Amniotic stem cell (primary cell): ENCODE measurements at places on chromosomes 12 and 14.

DNA sequence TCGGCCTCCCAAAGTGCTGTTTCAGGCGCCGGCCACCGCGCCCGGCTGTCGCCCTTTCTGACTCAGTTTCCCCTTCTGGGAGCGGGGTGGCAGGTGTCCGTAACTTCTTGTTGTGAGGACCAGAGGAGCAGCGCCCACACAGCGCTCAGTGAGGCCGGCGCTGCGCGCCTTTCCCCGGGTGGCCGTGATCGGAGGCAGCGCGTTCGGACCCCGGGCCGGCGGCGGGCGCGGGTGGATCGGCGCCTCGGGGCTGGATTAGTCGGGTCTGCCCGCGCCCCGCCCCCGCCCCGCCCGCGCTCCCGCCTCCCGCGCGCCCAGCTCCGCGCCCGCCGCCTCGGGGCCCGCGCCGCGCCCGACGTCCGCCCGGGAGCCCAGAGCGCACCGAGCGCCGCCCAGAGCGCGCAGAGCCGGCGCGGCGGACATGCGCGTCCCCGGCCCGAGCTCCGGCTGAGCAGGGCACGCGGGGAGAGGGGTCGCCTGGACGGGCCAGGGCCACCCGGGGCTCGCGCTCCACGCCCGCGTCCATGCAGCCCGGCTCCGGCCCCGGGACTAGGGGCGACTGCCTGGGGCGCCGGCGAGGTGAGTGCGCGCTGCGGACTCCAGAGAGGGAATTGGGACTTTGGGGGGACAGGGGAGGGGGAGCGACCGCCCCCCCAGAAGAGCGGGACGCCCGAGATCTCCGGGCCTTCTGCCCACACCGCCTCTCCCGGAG lies 50.6 kb downstream of the LRCOL1 start:
- peak; percentile 5 for DNase-seq

GRCh38 chr14:99519931-99520421 lies 38.8 kb downstream of the CCNK start:
- DNase-seq = no peak

- DNase-seq = no peak
Observed at GRCh38 chr12:119115296-119115905, 63.3 kb upstream of the HSPB8 start.

DNA sequence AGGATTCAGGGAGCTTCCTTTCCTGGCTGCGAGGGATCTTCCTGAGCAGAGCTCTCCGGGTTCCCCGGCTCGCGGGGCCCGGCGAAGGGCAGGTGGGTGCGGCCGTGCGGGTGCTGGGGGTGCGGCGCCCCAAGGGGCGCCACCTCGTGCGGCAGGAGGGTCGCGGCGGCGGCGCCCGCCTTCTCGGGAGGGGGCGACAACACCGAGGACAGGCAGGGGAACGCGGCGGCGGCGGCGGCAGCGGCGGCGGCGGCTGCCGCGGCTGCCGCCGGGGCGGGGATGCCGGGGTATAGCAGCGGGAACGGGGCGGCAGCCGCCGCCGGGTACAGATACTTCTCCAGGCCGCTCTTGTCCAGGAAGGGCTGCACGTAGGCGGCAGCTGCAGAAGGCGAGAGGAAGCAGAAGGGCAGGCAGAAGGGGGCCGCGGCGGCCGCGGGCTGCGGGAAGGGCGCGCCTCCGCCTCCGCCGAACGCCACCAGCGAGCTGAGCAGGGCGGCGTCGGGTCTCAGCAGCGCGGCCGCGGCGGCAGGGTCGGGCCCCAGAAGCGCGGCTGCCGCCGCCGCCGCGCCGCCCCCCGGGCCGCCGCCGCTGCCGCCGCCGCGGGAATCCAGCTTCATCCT lies 2.7 kb downstream of the BHLHE41 start:
- DNase-seq = no peak

DNA sequence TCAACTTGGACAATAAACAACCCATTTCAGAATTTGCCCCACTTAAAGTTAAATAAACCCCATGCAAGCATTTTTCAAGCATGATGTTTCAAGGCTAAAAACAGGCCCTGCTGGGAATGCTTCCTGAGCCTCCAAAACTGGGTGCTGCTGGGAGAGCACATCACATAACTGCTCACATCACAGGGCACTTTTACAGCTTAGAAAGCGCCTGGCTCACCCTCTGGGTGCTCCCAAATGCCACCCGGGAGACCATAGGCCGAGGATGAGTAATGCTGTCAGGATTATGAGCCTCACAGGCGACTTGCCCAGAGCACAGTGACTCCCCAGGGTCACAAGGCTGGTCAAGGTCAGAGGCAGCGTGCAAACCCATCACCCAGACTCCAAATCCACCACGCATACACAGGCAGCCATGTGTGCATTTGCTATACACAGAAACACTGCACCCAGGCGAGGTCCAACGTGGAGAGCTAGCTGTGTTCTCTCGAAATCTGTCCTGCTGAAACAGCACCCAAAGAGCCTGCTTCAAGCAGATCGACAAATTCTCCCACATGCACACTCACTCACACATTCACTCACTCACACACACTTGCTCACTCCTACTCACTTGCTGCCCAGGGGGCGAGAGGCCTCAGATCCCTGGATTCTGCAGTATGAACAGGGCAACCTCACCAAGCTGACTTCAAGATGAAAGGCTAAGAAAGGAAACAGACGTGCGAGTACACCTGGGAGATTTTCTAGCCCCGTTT lies 58.7 kb downstream of the ITPK1 start:
- no peak for DNase-seq

DNA sequence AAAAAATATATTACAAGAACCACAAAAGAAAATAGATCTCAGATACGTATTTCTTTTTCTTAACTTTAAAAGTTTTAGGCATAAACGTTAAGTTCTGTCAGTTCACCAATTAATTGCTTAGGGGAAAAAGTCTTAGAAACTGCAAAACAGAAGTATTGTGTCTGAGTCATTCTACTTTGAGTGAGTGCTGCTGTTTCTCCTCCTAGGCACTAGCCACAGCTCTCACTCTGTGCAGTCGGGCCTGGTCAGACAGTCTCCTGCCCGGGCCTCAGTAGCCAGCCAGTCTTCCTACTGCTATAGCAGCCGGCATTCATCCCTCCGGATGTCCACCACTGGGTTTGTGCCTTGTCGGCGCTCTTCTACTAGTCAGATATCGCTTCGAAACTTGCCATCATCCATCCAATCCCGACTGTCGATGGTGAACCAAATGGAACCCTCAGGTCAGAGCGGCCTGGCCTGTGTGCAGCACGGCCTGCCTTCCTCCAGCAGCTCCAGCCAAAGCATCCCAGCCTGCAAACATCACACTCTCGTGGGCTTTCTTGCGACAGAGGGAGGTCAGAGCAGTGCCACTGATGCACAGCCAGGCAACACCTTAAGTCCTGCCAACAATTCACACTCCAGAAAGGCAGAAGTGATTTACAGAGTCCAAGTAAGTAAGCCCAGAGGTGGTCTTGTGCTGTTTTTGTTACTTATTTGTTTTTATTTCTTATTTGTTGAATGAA lies 201.3 kb downstream of the PCNX1 start:
- no peak for DNase-seq

DNA sequence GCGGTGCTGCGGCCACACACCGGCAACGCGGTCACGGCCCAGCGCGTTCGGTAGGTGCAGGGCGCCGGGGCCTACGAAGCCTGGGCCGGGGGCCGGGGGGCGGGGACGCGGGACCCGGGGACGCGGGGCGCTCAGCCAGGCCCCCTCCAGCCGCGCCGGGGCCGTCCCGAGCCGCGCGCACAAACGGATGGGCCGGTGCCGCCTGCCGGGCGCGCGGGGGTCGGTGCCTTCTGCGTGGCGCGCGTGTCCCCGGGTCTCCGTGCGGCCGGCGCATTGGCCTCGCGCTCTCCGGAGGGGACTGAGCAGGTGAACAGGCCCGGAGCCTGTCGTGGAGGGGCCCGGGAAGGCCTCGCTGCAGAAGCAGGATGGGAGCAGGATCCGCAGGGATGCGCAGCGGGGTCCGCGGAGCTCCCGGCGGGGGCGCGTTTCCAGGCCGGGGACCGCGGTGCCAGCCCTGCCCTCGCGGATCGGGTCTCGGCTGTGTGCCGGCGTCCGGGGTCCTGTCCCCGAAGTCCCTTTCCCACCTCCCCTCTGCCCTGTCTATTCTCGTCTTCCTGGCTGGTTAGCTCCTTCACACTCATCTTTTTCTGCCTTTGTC lies 421 bp downstream of the GLT1D1 start:
- DNase-seq = no peak
